Stimulated activated CD8-positive, alpha-beta memory T cell treated with anti-CD3 and anti-CD28 coated beads, Interleukin-7, amount 100 ng/mL, for 1 hour (primary cell): ENCODE measurements at places on chromosomes 1 and 21.

DNA sequence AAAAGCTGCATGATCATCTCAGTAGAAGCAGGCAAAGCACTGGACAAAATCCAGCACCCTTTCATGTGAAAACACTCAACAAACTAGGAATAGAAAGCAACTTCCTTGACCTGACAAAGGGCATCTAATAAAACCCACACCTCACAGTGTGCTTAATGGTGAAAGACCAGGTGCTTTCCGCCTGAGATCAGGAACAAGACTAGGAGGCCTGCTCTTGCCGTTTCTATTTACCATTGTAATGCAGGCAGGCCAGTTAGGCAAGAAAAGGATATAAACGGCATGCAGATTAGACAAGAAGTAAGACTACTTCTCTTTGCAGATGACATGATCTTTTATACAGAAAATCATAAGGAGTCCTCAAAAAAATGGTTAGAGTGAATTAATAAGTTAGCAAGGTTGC lies 37.2 kb downstream of the SLC37A1 start:
- DNase-seq = no peak

DNA sequence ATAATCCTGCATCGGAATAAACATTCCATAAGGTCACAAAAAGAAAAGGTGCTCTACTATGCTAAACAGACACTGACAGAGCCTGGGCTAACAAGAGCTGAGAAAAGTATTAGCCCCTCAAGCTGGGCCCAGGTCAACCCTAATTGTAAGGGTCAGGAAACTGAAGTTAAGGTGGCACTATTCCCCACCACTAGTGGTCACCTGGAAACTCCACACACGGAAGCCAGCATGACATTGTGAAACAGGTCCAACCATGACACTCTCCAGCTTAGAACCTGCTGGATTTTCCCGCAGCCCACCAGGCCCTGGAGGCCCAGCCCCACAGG lies 1.2 kb downstream of the PTTG1IP start:
- DNase-seq = no peak

DNA sequence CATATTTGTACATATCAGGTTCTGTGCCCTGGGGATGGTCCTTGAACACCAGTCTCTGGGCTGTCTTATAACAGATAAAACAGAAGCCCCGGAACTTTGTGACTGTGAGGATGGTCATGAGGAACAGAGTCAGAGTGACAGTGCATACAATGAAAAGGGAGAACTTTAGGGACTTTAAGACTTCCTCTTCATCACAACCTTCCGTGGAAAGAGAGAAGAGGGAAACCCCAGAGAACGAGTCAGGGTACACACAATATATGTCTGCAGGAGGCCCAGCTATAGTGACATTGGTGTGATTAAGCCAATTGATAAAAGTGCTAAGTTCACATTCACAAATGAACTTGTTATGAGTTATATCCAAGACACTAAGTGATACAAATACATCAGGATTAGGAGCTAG lies 32.1 kb downstream of the TLR5 start:
- DNase-seq = no peak

- DNase-seq = no peak
Observed at GRCh38 chr1:5983361-5984103, 8.7 kb downstream of the NPHP4 start.

- DNase-seq = no peak
Observed at GRCh38 chr1:115160728-115161127, 71.4 kb upstream of the TSPAN2 start.

DNA sequence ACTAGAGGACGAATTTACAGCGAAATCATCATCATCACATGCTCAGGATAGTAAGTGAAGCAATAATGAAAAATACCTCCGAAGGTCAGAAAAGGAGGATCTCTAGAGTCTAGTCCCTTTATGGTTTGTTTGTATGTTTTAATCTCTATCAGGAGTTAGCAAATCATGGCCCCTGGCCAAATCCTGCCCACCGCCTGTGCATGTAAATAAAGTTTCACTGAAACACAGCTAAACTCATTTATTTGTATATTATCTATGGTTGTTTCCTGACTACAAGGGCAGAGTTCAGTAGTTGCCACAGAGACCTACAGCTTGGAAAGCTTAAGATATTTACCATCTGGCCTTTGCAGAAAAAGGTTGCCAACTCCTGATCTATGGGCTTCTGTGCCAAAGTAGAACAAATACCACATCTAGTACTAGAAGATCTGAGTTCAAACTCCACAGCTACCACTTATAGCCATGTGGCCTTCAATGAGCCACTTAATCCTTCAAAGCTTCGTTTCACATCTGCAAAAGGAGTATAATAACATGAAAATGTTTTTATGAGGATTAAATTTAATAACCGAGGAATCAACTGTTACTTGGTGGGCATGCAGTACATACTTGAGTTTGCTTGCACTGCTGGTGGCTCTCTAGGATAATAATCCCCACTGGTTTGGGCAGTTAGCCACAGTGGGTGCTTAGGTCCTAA lies 94.0 kb upstream of the KIF26B start:
- DNase-seq = no peak

- DNase-seq = no peak
Observed at GRCh38 chr1:185468626-185469025, 151.6 kb upstream of the IVNS1ABP start.

DNA sequence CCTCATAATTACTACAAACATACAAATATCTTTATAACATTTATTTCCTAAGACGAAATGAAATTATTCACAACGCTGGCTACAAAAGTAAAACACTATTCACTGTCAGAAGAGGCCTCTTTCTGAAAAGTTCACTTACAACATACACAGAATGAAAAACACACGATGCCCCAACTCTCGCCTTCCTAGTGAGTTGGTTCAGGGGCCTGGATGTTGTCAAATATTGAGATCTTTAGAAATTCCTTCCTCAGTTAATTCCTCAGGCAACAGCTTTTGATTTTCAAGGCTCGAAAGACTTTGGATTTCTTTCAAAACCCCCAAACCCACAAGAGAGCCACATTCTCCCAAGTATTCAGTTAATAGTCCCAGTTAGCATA lies 14.2 kb upstream of the KCNE1 start:
- DNase-seq = no peak

DNA sequence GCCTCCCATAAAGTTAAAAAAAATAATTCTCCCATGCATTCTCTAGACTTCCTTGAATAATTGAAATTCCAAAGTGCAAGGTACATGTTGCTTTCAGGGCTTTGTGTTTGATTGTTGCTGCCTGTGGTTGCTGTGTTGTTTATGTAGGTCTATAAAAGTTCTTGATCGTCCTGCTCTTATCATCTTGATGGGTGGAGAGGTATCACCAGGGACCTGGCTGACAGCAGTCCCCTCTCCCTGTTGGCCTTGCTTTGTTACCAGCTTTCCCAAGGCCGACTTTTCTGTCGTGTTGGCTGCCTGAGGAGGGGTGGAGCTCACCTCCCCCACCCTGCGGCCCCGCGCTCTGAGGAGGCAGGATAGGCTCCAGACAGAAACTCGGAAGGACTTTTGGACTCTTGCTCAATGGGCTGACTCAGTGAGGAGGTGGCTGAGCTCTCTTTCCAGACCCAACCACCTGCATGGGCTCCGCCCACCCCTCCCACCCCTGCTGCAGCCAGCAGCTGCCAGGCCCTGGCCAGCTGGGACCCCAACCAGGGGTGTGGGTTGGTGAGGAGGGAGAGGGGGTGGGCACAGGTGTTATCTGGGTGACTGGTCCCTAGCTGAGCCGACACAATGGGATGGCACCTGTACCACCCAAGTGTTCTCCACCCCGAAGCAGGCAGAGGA lies 2.0 kb downstream of the INAVA start:
- DNase-seq = no peak
